CD4-positive, alpha-beta T cell treated with Interleukin-15 for 4 hours (primary cell): ENCODE measurements at places on chromosomes 5 and 9.

GRCh38 chr5:179617930-179618329 lies 5.5 kb downstream of the HNRNPH1 start:
- DNase-seq: no peak

DNA sequence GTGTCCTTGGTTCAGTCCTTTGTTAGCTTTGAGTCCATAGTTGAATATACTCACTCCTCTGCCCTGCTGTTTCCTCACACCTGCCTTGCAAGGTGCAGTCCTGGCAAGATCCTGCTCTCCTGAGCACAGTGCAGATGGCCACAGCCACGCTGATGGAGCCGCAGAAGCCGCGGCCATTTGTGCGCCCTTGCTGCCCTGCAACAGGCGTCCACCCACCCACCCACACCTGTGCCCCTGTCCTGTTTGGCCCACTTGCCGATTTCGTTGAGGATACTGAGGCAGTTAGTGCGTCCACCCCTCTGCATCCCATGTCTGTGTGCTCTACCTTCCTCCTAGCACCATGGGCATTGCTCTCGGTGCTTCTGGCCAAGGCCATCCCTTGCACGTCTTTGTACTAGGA lies 51.1 kb upstream of the LRRTM2 start:
- DNase-seq: no peak

- DNase-seq: no peak
These were observed 29.8 kb upstream of the SEC16A start for GRCh38 chr9:136512651-136513071.

DNA sequence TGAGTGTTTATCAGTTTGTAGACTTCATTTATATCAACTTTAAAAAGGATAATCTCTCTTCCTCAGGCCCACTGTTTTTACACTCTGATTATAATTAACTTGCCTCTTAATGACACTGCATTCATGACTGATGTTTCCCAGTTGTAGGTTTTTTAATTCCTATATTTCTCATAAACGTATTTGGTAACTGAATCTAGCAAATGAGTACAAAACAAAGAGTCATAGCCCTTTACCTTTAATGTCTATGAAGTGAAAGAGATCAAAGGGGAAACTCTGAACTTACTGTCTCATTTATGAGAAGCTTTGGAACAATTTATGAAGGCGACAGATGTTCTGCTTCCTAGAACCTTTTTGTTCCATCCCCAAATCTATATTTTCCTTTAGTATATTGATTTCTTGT lies 56.6 kb upstream of the ABCA1 start:
- no peak for DNase-seq

- DNase-seq: no peak
These were observed 125.0 kb downstream of the DTWD2 start for GRCh38 chr5:118863345-118863744.

GRCh38 chr9:136667214-136667939 lies 4.7 kb downstream of the EGFL7 start:
- DNase-seq: no peak

DNA sequence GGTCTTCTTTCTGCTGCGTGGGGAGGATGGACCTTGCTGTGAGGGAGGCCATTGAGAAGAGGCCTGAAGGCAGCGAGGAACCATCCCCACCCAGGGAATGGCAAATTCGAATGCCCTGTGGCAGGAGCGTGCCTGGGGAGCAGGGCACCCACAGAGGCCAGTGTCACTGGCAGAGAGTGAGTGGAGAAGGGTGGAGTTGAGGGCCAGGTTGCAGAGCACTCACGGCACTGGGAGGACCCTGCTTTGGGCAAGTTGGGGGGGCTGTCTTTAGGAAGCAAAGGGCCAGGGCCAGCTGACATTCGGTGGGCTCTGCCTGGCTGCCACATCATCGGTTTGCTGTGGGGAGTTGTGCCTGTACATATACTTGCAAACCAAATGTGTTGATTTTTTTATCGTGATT lies 47.2 kb downstream of the SYK start:
- DNase-seq: no peak

DNA sequence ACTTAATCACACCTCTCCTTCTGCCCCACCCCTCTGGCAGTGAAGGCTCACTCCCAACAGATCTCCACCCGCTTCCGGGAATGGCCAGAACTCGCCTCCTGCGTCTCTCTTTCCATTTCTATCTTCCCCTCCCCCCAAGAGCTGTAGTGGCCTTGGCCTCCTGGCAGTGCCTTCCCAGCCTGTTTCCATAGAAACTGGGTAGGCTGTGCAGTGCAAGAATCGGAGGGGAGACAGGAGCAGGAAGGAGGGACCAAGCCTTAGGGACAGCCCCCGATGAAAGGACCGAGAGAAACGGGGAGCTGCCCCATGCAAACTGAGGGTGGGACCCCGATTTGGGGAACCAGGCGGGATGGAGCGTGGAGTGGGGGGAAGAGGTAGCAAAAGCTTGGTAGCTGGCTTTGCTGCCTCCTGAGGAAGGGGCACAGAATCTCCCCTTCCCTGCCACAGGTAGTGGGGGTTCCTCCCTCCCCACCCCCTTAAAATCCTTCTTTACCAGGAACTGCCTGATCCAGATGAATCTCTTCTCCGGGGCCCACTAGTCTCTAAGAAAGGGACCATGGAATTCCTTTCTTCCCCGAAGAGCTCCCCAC lies 4.5 kb upstream of the PCDH1 start:
- no peak for DNase-seq

GRCh38 chr5:54586336-54586735 lies 68.8 kb downstream of the SNX18 start:
- DNase-seq: no peak

DNA sequence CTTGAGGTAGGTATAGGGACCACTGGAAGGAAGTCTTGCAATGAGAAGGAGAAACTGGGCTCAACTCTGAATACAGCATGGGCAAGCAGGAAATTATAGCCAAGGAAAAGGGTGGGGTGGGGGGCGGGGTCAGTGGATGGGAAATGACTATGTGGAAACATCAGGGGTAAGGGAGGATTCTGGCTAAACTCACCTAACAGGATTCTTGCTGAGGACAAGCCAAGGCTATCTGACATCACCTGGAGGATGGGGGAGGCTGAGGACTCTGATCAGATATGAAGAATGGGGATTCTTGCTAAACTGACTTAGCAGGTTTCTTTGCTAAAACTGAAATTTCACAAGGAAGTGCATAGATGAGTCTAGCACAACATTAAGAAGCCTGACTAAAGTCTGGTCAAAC lies 40.8 kb downstream of the CTSL start:
- no peak for DNase-seq

DNA sequence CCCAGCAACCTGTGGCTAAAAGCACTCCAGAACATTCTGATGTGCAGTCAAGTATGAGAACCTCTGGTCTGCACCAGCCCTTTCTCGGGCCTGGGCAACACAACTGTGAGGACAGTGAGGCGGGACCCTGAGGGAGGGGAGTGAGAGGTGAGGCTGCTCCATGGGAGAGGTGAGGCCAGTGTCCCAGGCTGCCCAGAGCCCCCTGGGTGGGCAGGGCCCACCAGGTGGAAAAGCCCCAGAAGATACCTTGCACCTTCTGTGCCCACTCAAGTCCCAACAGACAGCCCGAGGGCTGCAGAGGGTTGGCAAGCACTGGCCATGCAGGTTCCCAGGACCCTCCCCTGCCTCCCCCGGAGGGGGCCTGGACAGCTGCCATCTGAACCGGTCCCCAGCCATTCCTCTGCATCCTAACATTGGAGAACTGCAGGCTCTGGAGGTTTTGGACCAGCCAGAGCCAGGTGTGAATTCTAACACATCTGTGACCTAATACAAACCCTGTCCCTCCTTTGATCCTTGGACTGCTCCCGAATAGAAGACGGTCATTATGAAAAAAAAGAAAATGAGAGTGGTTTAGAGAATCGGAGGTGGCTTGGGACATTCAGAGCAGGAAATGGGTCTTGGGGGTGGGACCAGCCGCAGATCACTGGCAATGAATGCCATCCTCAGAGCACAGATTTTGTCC lies 57.0 kb downstream of the DUSP1 start:
- no peak for DNase-seq

GRCh38 chr9:112711050-112711689 lies 6.7 kb downstream of the INIP start:
- no peak for DNase-seq

- peak; percentile 25 for DNase-seq
These were observed 88.3 kb downstream of the RAPGEF1 start for GRCh38 chr9:131651599-131651998.
